GM12878 (cell line): ENCODE measurements at places on chromosomes 5 and 9.

GRCh38 chr5:89981878-89982773, 427.4 kb downstream of the CETN3 start:
- DNase-seq = no peak

DNA sequence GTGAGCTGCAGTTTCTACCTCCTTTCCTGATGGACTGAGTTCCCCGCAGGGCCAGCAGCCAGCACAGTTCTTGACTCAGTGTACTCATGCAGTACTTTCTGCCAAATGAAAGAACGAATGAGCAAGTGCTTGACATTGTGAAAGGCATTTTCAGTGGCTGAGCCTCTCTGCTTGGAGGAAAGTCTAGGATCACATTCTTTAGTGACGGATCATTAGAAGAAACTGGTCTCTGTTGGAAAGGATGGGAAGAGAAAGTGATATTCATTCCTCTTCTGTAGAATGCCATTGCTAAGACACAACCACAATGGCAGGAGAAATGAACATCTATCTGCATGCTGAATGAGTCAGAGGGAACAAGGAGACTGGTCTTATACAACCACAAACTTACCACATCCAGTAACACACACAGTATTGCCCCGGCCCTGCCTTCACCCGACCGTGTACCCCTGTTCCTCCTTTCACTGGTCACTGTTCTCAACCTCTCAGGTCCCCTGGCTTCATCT, 206.9 kb downstream of the CRB2 start:
- DNase-seq = peak; percentile 34

GRCh38 chr9:134245179-134245578, 80.8 kb upstream of the RNU6ATAC start:
- DNase-seq = no peak

DNA sequence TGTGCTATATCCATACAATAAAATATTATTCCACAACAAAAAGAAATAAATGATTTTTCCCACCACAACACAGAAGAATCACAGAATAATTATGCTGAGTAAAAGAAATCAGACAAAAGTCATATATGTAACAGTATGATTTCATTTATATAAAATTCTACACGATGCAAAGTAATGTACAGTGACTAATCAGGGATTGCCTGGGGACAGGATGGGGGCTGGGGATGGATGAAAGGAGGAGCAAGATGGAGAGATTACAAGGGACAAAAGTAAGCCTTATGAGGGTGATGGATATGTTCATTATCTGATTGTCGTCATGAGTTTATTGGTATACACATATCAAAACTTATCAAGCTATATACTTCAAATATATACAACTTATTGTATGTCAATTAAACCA, 154.0 kb downstream of the FBN2 start:
- DNase-seq = no peak

DNA sequence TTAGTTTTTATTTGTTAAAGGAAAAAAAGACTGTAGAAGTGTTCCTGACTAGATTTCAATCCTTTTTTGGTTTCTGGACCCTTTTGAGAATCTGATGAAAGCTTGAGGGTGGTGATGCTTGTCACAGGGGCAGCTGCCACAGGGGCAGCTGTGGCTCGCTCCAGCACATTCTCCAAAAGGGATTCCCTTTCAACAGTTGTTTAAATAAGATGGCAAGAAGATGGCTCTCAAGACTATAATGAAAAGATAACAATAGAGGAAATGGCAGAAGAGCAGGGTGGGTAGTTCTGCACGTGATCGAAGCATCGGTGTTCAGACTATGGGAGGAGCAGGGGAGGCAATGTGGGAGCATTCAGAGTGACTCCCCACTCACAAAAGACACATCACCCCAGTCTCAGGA, 46.5 kb upstream of the TNFAIP8 start:
- DNase-seq = no peak

GRCh38 chr9:8924562-8924961, 1125.0 kb upstream of the DMAC1 start:
- no peak for DNase-seq

DNA sequence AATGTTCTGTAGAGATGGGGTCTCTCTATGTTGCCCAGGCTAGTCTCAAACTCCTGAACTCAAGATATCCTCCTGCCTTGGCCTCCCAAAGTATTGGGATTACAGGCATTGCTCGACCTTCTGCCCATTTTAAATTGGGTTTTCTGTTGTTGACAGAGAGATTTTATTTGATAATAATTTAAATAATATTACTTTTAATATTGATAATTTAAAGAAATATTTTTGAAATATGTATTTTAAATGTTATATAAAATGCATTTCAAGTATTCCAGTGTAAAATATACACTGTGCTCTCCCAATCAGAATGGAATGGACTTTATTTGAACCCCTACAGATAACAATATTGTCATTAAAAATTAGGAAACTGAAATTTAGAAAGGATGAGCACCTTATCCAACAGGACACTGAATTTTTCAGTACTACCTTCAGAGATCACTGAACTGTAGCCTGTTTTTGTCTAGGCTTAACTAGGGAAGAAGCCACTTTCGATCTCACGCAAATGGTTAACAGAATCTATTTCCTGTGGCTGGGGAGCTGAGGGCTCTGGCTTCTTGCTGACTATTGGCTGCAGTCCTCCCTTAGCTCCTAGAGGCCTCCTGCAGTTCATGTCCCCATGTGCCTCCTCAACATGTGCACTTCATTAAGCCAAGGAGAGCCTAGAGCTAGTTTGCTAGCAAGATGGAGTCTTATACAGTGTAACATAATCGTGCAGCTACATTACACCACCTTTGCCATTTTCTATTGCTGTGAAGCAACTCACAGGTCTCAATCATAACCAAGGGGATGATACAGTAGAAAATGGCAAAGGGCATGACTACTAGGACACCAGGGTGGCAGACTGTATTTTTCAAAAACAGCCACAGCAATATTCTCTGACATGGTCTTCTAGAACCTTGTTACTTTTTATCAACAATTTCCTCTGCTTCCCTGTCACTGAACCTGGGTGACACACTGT, 150.0 kb downstream of the CDC42SE2 start:
- peak; percentile 45 for DNase-seq

GRCh38 chr9:132348676-132349075, 6.1 kb downstream of the SETX start:
- DNase-seq = no peak

GRCh38 chr5:106956886-106957285, 713.9 kb downstream of the EFNA5 start:
- no peak for DNase-seq

DNA sequence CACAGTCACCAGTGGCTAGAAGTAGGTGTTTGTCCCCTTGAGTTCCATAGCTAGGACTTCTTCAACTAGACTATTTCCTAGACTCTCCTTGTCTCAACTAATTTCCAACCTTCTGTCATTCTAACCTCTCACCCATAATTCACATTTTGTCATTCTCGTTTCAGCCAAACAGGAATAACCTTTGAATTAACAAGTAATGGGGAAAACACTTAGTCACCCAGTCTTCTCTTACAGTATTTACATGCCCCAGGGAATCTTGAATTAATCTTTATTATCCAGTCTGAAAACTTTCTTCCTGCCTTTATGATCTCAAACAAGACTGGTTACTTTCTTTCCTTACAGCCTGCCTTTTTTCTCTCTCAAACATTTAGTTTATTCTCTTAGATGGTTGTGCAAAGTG, 63.3 kb upstream of the RUSC2 start:
- DNase-seq = no peak

GRCh38 chr5:75140277-75140676, 87.9 kb upstream of the GCNT4 start:
- no peak for DNase-seq

DNA sequence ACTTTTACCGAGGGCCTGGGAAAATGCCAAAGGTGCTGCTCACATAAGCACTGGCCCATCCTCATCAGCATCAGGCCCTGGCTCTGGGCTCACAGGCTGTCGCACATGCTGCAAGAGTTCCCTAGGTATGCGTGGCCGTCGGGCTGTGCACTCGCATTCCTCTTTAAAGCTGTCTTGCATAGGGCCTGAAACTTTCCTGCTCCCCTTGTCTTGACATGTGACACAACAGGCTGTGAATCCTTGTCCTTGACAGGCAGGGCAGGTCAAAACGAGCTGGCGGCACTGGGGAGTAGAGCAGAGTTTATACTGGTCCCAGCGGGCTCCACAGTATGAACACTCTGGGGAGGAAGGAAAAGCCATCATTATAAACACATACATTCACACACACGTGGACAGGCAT, 30.7 kb downstream of the TSTD2 start:
- DNase-seq = no peak

GRCh38 chr5:74903165-74903787, 37.1 kb upstream of the FAM169A start:
- DNase-seq = no peak

DNA sequence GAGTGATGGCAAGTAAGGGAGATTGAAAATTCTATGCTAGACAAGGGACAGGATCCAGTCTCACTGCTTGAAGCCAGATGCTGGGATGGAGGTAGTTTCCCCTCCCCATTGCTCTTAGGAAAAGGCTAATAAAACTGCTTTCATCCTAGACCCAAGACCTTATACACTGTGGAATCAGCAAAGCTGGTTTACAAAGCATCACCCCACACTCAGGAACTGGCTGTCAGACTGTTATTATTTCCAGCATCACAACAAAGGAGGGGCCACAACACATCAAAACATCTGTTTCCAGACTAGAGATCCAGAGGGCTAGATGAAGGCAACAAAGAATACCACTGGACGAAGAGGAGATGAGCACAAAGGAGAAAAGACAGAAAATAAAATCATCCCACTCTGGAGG, 364.6 kb upstream of the PTGER4 start:
- DNase-seq = no peak

- no peak for DNase-seq
Observed at GRCh38 chr5:67190410-67190809, 6.2 kb downstream of the CD180 start.

GRCh38 chr9:69549310-69550202, 122.6 kb downstream of the APBA1 start:
- no peak for DNase-seq

- no peak for DNase-seq
Observed at GRCh38 chr5:135392256-135392655, 6.8 kb downstream of the MACROH2A1 start.

- no peak for DNase-seq
Observed at GRCh38 chr5:172219296-172219695, 25.3 kb downstream of the EFCAB9 start.

DNA sequence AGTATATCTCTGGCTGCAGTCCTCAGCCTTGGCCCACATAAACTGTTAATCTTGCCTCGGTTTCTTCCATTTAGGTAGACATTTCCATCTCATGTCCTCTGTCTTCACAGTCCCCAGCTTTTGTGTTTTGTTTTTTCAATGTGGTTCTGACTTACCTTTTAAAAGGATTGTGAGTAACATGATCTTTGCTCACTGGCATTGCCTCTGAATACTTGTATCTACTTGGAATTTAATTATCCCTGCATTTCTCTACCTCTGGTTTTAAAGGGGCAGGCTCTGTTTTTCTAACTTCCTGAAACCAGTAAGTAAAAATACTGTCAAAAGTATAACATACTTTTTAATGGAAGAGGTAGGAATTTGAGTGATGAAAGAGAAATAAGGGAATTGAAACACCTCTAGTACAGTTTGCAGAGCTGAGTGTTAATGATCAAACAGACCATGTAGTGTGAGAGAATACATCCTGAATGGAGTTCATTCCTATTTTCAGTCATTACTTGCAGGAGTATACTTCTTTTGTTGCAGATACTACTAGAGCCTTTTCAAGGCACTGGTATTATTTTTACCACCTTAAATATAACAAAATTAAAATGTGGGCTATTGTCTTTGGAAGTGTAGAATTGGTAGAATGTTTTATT, 62.6 kb downstream of the MTREX start:
- no peak for DNase-seq

GRCh38 chr9:20754556-20754955, 70.5 kb downstream of the FOCAD start:
- DNase-seq = no peak

- DNase-seq = no peak
Observed at GRCh38 chr5:14547666-14548065, 33.9 kb upstream of the OTULINL start.

- no peak for DNase-seq
Observed at GRCh38 chr5:137836298-137836697, 31.4 kb upstream of the MYOT start.

DNA sequence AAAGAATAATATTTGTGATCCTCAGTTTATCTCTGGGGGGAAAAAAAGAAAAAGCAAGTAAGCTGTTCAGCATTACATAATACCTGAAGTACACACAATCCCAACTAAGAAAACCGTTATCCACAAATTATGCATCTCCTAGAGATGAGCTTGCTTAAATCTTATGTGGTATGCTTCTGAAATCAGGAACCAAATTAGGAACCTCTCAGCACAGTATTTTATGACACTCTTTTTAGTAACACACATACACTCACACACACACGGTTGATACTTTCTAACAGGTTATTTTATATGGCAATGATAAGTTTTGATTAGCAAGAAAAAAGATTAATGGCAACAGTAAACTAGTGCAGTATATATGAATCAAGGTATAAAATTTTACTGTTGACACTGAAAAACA, 1.2 kb upstream of the ZNF510 start:
- no peak for DNase-seq

DNA sequence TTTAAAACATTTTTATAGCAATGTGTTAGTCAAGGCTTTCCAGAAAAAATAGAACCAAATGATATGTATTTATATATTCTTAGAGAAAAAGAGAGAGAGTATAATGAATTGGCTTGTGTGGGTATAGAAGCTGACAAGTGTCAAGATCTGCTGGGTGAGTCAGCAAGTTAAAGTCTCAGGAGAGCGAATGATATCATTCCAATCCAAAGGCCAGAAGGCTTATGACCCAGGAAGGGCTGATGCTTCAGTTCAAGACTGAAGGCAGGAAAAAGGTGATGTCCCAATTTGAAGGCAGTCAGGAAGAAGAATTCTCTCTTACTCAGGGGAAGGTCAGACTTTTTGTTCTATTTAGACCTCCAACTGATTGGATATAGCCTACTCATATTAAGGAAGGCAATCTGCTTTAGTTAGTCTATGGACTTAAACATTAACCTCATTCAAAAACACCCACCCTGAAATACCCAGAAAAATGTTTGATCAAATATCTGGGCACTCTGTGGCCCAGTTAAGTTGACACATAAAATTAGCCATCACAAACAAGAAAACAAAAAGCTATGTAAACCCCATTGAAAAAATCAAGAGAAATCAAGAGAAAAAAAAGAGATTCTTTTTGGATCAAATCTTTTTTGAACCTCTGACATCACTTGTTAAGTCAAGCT, 189.6 kb downstream of the PIK3R1 start:
- DNase-seq = no peak

- DNase-seq = peak; percentile 21
Observed at GRCh38 chr9:95266649-95267048, 50.9 kb downstream of the FANCC start.

DNA sequence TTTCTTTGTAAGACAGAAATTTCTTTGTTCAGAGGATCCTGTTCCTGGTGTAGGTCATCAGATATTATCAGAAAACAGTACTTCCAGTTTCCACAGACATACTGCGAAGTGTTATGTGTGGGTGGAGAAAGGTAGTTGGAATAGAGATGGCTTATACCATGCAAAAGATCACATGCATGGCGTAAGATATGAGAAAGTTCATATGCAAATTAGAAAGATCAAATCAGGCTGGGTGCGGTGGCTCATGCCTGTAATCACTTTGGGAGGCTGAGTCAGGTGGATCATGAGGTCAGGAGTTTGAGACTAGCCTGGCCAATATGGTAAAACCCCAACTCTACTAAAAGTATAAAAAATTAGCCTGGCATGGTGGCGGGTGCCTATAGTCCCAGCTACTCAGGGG, 65.2 kb upstream of the GLIS3 start:
- no peak for DNase-seq
